ENCODE measurements at places on chromosomes 1 and 21.

DNA sequence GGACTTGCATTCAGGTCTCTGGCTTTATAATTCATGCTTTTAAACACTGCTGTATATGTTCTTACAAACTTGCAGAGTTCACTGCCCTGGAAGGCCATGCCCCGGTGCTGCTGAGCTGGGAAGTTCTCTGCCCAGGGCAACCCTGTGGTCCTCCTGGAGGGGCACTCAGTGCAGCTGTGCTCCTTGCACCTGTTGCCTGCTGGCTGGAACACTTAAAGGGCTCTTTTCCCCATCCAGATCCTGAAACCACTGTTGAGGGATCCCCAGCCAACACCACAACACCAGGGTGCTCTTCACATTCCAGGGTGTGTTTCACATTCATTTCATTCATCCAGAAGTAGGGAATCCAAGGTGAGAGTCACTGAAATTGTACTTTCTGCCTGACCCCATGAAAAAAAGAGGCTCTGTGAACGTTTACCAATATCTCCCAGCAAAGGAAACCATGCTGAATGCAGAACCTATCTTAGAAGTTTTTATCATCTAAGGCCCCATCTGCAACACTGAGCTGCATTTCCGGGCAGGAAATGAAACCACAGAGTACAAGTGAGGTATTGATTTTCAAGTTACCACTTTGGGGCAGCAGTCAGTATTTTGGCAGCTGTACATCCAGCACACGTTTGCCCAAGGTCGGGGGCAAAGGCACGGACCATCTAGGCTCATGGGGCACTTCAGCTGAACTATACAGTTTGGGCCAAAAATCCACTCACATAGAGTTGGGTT is 16.4 kb upstream of the KIAA0040 start:
- peak; percentile 77 for DNase-seq

DNA sequence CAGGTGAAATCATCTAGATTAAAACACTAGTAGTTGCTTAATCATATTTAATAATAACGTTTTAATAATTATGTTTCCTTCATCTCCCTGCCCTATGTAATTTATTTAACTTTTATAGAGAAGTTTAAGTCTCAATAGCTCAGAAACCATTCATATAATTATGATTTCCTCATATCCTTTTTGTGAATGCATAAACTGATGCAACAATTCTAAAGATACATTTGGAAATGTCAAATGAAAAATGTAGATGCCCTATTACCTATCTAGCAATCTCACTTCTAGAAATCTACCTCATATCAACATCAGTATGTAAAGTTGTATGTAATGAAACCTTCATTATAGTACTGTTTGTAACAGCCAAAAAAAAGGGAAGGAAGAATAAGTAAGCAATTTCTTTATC is 10.5 kb downstream of the DRAM2 start:
- no peak for DNase-seq

GRCh38 chr1:119873135-119874015 is 22.9 kb downstream of the ADAM30 start:
- no peak for DNase-seq

- DNase-seq, result no peak
Measured at GRCh38 chr1:197738927-197739326, 36.4 kb downstream of the DENND1B start.

GRCh38 chr1:224874775-224875174 is 54.7 kb upstream of the DNAH14 start:
- DNase-seq, result no peak

DNA sequence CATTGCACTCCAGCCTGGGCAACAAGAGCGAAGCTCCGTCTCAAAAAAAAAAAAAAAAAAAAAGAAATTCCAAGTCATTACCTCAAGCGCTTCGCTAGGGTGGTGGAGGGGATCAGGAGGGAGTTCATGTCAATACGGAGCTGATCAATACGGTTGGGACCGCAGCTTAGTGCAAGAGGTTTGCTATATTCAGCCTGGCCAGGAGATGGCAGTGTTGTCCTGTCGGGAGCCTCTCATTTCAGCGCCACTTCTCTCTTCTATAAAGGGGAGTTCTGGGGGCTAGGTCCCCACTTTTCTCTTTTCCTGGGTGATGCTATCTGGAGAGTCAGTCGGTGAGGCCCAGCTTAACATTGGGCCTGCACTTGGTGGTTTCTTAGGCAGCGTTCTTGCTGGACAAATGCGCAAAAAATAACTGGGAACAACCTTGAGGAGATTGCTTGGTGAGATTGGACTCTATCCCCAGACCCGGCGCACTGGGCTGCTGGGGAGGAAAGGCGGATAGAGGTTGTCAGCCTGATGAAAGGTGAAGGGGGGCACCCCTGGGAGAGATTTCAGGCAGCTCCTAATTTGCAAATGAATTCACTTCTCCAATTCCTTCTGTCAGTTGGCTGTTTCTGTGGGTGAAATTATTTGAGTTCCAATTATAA is 40.4 kb downstream of the KIAA0040 start:
- peak; percentile 88 for DNase-seq

GRCh38 chr1:923131-923990 is at the start of gene SAMD11:
SAMD11 (plus strand) TSS chr1:923923; CDS start chr1:924432, 509 bp downstream.
- peak; percentile 86 for DNase-seq

DNA sequence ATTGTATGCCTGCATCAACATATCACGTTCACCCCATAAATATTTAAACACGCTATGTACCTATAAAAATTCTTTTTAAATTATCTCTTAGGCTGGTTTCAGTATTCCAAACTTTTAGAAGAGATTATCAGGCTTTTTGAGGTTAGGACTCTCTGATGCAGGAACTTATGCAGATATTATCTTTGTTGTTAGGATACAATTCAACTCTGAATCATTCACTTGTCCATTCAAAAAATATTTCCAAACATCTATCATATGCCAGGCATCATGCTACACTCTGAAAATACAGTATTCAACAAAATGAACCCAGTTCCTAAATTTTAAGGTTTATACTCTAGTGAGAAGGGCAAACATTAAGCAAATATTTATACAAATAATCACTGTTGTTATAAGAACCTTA is 40.5 kb downstream of the ASH1L start:
- no peak for DNase-seq

- DNase-seq, result no peak
Measured at GRCh38 chr1:206823727-206824126, 41.7 kb upstream of the IL20 start.

- DNase-seq, result no peak
Measured at GRCh38 chr1:33578557-33579448, 106.4 kb downstream of the ZSCAN20 start.

GRCh38 chr1:14487671-14488070 is 110.8 kb upstream of the KAZN start:
- DNase-seq, result no peak

- DNase-seq, result peak; percentile 43
Measured at GRCh38 chr1:30406996-30407864, 316.2 kb downstream of the MATN1 start.

DNA sequence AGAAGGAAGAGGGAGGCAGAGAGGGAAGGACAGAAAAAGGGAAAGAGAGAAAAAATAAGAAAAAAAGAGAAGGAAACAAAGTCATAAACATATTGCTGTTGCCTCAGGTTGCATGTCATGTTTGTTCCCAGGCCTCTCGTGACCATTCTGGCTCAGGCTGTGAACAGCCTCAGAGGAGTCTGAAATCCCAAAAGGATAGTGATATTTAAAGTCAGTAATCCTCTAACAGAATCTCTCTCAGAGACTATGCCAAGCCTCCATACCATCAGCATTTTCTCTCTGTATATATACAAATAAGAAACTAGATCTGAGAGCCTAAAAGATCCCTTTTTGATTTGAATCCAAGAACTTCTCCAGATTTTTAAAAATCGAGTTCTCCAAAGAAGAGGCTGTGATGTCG is 35.2 kb downstream of the GORAB start:
- no peak for DNase-seq

- no peak for DNase-seq
Measured at GRCh38 chr1:197994907-197995407, 77.8 kb downstream of the LHX9 start.

Measured in activated effector memory CD4-positive, alpha-beta T cell treated with anti-CD3 and anti-CD28 coated beads, Interleukin-2, amount 50 U/mL, for 16 hours (primary cell).